CD14-positive monocyte (primary cell): ENCODE measurements at places on chromosomes 11 and 22.
A peak's percentile ranks its signal among the peaks of the same experiment; 100 is the strongest.

DNA sequence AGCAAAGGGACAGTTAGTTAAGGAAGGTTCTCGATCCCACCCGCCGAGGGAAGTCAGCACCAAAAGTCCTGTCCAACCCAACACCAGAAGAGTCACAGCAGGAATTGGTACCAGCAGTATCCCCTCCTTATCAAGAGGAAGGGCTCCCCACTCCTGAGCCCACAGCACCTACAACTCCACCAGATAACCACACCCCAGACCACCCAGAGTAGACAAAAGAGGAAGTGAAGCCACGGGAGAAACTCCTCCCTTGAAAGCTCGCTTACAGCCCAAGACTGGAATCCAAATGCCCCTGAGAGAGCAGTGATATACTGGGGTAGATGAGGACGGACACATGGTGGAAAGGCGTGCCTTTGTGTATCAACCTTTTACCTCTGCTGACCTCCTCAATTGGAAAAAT lies 7.3 kb upstream of the CD5 start:
- peak; percentile 52 for DNase-seq

DNA sequence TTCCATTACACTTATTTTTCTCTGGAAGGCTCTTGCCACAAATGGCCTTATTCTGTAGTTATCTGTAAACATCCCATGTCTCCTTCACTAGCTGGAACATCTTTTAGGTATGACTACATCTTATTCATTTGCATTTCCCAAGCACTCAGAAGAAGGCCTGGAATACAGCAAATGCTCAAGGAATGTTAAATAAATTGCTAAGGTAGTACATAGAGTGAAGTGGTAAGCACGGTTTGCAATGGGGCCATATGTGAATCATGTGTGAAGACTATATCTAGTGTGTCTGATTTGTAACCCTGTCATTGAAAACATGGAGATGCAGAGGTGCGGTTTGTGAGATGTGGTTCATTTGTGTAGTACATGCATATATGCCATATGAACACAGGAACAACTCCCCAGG lies 33.5 kb downstream of the GDPD4 start:
- no peak for DNase-seq

DNA sequence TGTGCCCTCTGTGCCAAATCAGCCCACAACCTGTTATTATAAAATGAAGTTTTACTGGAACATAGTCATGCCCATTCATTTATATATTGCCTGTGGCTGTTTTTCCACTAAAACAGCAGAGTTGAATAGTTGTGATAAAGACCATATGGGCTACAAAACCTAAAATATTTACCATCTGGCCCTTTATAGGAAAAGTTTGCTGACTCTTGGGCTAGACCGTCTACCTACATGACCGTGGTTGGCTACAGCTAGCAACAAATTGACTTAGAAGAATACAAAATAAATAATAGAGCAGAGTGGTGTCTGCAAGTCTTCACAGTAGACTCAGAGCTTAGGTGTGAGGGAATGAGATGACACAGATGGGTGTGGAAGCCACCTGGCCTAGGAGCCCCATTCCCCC lies 11.2 kb upstream of the IL18BP start:
- DNase-seq: no peak

- DNase-seq: no peak
These were observed 12.5 kb upstream of the SYT12 start for GRCh38 chr11:67010296-67010905.
